ENCODE measurements at places on chromosomes 3 and 15.
A peak's percentile ranks its signal among the peaks of the same experiment; 100 is the strongest.

GRCh38 chr15:89143503-89144162, 55.4 kb downstream of the ABHD2 start:
- no peak for DNase-seq

DNA sequence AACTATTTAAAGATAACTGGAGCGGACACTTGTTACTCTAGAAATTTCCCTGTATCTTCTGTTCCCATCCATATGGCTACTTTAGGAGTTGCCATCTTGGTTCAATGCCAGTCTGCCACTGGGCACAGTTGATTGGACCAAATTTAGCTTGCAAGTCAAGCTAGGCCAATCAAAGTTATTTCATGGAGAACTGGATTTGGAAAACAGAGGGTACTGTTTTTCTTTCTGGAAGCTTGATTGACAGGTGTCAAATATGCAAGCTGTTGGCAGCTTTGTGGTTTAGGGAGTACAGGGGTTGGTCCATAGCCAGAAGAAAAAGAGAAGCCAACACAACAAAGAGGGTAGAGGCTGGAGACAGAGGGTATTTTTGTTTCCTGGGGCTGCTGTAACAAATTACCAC, 33.4 kb upstream of the KLHL25 start:
- no peak for DNase-seq

DNA sequence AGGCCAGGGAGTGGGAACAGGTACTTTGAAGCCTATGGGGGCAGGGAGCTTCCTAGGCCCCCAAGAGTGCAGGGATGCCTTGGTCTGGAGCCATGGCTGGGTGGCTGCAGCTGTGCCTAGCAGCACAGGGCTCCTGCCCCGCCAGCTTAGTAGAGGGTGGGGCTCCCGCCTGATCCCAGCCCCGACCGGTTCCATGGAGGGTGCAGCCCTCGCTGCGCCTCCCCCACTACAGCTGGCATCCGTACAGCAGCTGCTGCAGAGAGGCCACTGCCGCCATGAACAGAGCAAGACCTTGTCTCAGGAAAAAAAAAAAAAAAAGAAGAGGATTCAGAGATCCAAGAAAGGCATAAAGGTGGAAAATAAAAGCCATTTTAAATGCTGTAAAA, 277.2 kb downstream of the UBE2E2 start:
- no peak for DNase-seq

DNA sequence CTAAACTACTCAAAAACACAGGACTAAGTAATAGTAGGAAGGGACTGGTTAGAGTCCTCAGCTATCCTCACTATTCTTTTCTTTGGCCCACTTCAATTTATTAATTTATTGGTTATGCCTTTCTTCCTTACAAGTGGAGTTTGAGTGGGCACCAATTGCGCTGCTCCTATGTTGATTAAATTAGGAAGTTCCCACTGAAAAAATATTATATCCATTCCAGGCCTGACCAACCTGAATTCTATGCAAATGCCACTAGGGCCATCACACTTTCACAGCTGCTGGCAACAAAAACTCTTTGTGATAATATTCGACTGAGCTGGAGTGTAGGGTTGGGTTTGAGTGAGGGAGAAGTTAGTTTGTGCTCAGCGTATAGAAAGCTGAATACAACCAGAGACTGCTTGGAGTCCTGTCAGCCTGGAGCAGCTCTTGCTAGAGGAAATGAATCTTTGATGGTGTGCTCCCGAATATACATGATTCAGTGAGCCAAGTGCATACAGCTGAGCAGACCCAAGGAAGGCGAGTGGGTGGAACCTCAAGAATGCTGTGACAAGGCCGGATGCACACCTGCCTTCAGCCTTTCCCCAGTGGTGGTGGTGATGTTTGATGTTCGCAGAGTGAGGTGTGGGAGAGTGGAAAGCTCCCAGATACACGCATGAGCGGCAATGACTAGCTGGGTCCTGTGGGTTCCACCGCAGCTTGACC, 1.5 kb downstream of the ARHGEF3 start:
- peak; percentile 91 for DNase-seq

DNA sequence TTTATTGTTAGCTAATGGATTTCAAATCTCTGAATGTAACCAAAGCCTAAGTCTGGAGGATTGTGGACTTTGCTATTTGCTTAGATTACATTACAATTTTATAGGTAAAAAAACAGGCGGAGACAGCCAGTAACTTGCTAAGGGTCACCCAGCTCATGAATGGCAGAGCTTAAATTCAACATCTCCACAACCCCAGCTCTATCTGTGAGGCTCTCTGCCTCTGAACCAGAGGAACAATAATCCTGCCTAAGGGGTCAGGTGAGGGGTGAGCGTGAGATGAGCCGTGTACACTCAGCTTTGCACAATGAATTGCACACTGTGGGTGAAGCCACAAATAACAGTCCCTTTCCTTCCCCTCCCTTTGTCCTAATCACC, 69.8 kb upstream of the SPATA12 start:
- no peak for DNase-seq

GRCh38 chr3:42014458-42014920, 52.6 kb upstream of the ULK4 start:
- DNase-seq: peak; percentile 22

GRCh38 chr15:95326431-95327182, 1003.9 kb upstream of the NR2F2 start:
- no peak for DNase-seq

DNA sequence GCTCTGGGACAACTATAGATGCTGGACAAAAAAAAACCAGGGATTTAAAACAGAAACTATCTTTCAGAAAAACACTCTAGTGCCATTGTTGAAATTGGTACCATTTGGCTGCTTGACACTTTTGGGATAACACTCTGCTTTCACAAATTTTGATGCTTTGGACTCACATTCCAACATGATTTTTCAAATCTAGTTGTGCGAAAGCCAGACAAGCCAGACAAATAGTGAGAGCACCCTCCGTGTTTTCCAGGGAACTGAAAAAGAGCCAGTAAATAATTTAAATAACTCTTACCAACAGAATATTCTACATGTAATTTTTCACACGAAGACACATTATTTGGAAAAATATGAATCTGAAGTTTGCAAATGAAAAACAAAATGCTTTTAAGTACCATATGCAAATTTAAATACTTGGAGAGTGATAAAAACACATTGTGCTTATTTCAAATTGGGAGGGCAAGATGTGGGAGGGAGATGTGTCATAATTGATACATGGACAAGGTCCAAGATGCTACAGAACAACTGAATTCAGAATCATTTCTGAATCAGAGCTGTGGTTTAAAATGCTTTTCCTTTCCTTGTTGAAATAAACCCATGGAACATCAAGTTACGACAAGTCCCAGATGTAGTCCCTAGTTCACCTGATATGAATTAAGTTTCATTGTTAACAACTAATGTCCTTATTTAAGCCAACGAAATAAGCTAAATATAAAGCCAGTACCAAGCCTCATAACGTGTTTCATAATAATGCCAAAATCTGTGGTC, 144.2 kb upstream of the SOX2 start:
- no peak for DNase-seq

DNA sequence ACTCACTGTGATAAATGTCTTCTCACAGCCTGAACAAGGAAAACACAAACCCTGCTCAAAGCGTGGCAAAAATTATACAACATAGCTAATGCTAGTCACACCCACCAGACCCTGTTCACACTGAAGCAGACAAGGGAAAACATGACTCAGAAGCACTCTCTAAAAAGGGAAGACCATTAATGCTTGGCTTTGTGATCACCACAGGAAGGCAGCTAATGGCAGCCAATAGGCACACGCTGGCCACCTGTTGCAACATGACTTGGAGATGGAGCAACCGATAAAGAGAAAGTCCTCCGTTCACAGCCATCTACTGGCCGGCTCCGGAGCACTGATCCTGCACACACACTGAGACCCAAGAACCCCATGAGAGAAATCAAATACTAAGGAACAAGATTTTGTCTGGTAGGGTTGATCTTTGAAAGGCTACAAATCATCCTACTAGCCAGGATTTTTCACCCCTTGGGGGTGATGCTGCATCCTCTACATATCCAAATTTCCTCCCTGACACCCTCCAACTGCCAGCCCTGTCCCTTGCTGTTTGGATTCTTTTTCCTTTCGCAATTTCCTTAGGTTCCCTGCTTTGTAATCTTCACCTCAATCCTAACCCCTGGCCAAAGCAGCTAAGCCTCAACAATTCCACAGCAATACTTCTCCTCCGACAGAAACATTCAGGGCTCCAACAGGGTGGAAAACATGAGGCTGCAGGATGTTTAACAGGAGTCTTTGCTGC, 3.2 kb downstream of the ZXDC start:
- DNase-seq: peak; percentile 30

DNA sequence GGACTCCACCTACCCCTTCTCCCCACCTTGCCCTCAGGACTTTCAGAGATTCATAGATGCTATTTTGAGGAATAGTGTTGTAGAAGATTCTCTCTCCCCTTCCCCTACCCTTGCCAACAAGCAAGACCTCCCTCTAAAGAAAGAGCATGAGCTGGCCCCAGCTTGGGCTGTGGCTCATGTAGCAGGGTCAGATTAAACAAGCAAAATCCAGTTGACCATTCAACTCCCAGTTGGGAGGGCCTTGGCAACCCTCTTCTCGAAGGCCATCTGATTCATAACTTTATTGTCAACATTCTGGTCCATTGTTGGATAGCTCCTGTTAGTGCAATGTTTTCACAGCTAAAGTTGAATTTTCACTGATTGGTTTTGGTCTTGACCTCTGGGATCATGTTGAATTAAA, 41.1 kb downstream of the TNFAIP8L3 start:
- no peak for DNase-seq

DNA sequence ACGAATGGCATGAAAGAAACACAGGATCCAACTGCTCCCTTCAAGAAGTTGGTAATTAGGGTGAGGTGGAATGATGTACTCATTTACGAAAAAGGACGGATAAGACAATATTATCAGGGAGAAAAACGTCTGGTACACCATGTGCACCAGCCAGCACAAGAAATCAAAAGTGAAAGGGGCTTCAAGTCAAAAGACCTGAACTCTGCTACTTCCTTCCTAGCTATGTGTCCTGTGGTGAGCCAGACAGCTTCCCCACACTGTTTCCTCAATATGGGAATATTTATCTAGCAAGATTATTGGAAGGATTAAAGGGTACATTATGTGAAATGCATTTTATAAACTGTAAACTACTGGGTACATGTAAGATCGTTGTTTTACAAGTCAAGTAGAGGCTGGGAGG, 33.9 kb downstream of the RAB27A start:
- no peak for DNase-seq

DNA sequence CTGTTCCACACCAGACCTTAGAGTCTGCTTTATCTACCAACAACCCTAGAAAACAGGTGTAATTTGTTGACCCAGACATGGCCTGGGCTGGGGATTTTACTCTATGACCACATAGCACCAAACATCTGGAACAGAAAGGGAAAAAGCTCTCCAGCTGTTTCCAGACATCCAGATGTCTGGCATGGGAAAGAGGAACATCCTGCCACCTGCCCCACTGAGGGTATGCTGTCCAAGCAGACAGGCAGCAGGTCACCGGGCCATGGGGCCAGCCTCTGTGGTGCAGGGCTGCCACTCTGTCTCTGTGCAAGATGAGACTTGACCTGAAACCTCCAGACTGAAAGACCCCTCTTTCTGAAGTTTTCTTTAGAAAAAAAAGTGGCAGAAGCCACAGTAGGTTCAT, 359.3 kb upstream of the ICE2 start:
- DNase-seq: no peak

GRCh38 chr15:89378296-89379151, 43.9 kb upstream of the POLG start:
- no peak for DNase-seq
